BE2C (cell line): ENCODE measurements at places on chromosomes 3 and 15.

DNA sequence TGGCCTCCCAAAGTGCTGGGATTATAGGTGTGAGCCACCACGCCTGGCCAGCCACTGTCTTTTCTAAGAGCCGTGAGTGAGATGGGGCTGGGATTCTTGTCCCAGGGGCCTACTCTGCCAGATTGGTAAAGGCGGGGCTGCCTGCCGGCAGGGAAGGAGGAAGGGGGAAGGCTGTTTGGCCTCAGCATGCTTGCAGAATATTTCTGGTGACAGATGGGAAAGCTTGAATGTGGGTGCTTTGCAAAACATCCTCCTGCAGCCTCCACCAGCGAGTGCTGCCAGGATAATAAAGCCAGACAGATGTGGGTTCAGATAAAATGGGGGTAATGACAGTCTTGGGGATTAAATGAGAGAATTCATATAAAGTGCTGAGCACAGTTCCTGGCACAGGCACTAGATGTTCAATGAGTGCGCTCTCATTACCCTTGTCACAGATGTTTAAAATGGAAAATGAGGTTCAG lies 19.8 kb upstream of the ACOX2 start:
- no peak for DNase-seq

- DNase-seq: no peak
Observed at GRCh38 chr3:133457465-133458067, 57.7 kb downstream of the BFSP2 start.

GRCh38 chr15:49962044-49962602 lies 156.9 kb downstream of the ATP8B4 start:
- DNase-seq: no peak

- no peak for DNase-seq
Observed at GRCh38 chr3:58242340-58242739, 4.7 kb downstream of the ABHD6 start.

DNA sequence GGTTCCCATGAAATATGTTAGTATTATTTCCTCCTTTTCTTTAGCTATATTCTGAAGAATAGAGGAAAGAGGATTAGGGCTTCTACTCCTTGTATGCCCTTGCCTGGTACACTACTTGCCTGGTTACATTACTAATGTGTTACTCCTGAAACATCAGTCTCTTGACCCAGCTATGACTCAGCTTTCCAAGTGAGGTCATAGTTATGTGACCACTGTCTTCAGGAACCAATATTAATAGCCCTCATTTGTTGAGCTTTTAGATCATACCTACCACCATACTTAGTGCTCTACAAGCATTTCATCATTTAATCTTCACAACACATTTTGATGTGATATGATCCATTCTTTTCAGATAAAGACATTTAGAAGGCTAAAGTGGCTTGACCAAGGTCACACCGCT lies 60.3 kb downstream of the CMSS1 start:
- DNase-seq: no peak

- DNase-seq: no peak
Observed at GRCh38 chr3:66068255-66068654, 29.5 kb upstream of the MAGI1 start.

DNA sequence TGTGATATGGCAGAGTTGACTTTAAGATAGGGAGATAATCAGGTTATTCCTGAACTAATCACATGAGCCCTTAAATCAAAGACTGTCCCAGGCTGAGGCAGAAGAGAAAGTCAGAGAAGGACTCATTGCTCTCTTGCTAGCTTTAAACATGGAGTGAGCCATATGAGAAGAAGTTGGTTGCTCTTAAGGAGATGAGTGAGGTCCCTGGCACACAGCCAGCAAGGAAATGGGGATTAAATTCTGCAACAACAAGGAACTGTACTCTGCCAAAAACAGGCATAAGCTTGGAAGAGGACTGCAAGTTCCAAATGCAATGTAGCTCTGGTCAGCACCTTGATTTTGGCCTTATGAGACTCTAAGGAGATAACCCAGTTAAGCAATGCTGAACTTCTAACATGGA lies 457.0 kb downstream of the PLOD2 start:
- DNase-seq: no peak

DNA sequence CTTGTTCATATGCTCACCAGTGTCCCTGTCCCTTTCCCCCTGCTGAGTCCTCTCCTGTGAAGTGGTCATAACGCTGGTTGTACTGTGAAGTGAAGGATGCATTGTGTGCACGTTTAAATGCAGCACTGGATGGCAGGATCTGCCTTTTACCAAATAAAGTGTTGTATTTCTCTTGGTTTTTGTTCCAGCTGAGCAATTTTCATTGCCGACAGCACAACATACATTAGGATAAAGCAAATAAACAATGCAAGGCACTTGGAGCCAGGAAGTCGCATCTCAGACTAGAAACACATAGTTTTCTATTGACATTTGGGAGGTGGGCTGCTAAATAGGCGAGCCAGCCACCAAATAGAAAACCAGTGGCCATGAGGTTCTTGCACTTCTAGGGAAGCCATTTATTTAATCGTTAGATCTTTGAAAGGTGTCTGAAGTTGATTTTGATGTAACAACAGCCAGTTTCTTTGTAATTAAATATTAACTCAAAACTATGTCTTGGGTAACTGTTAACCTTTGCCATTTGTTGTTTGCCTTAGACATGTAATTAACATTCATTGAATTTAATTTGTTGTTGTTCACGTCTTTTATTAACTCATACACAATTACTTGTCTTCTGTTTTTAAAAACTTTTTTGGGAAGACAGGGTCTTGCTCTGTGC lies 185.3 kb downstream of the FNDC3B start:
- DNase-seq: no peak

- DNase-seq: no peak
Observed at GRCh38 chr3:11878837-11879236, 32.2 kb upstream of the TAMM41 start.
